A673 (cell line): ENCODE measurements at places on chromosomes 5 and 9. TPM values are rescaled to one million over a fixed set of nuclear protein-coding genes. Genes with fewer than 3 reads are reported as not detected.

The SPAAR gene
- total RNA-seq, result 0.37 TPM in 1 of 2 replicates, not detected in the other

The QRFP gene
- total RNA-seq, result not detected in 2 replicates

The ARL14EPL gene
- not detected in 2 replicates for total RNA-seq

The PGM5 gene
- total RNA-seq, result not detected in 2 replicates

The FOXD4L6 gene
- not detected in 2 replicates for total RNA-seq

DNA sequence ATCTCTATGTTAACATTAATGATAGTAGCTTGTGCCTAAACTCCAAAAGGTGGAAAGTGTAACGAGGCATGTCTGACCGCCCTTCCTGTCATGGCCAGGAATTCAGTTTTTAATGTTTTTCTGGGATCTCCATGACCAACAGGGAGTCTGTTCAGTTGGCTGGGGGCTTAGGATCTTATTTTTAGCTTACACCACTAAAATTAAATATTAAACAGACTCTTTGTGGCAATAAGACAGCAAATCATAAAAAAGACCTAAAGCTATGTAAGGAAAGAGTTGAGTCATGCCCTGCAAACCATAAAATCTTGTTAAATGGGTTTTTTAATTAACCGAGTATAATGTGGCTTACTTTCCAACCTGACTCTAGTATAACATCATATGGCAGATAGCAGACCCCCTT, 247.8 kb downstream of the DIRAS2 start:
- no peaks in the 10 kb centered on the region for H3K27me3 ChIP-seq
- H3K36me3 ChIP-seq, result no peaks in the 10 kb centered on the region
- peak; percentile 7 for DNase-seq
- H3K27ac ChIP-seq, result no peak overlapping the region
- H3K4me3 ChIP-seq, result no peak overlapping the region
- peaks cover 5% of the 10 kb centered on the region for H3K4me1 ChIP-seq

DNA sequence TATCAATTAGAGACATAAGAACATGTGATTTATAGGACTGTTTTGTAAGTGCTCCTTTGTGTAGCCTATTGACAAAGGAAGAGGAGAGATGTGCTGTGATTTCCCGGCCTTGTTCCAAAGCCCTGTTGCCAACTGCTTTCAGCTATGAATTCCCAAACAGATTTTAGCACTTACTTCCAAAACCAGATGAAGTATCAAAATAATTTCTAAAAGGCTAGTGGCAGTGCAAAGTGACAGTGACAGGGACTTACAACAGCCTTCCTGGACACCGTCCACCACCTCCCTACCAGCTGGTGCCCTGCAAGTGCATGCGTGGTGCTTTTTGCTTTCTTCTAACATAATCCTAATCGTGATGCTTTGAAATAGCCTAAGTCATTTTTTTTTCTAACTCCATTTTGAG, 254.1 kb upstream of the ACTBL2 start:
- no peak overlapping the region for H3K27ac ChIP-seq
- DNase-seq, result no peak
- no peak overlapping the region for H3K4me3 ChIP-seq

GRCh38 chr5:111511831-111512374, 432 bp downstream of the STARD4 start:
- no peaks in the 10 kb centered on the region for H3K27me3 ChIP-seq
- DNase-seq, result peak; percentile 23
- H3K36me3 ChIP-seq, result no peaks in the 10 kb centered on the region
- H3K4me3 ChIP-seq, result peak overlapping the region; percentile 95
- H3K4me1 ChIP-seq, result peaks cover 28% of the 10 kb centered on the region
- peak overlapping the region; percentile 94 for H3K27ac ChIP-seq

GRCh38 chr9:136244122-136244968, 1.3 kb downstream of the QSOX2 start:
- H3K4me1 ChIP-seq, result peaks cover 12% of the 10 kb centered on the region
- no peak for DNase-seq
- peak overlapping the region; percentile 87 for H3K4me3 ChIP-seq
- H3K27me3 ChIP-seq, result no peaks in the 10 kb centered on the region
- peak overlapping the region; percentile 79 for H3K27ac ChIP-seq
- H3K36me3 ChIP-seq, result no peaks in the 10 kb centered on the region

GRCh38 chr9:86246752-86247161, 12.7 kb downstream of the C9orf153 start:
- peak; percentile 43 for DNase-seq
- H3K4me3 ChIP-seq, result no peak overlapping the region
- H3K27ac ChIP-seq, result no peak overlapping the region
- no peaks in the 10 kb centered on the region for H3K27me3 ChIP-seq

DNA sequence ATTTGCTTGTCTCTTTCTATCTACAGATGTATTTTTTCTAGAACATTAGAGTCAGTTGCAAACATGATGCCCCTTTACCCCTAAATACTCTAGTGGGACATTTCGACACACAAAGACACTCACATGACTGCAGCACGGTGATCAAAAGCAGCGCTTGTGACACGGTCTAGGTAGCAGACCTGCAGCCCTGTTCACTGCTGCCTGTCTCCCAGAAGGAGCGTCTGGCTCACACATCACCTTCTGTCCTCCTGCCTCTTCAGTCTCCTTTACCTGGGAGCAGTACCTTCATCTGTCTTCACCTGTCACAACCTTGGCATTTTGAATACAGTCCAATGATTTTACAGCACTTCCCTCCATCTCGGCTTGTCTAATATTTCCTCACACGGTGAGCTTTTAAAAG, 51.9 kb upstream of the SH3PXD2B start:
- no peak for DNase-seq
- no peak overlapping the region for H3K27ac ChIP-seq
- H3K4me3 ChIP-seq, result no peak overlapping the region
- no peaks in the 10 kb centered on the region for H3K27me3 ChIP-seq

DNA sequence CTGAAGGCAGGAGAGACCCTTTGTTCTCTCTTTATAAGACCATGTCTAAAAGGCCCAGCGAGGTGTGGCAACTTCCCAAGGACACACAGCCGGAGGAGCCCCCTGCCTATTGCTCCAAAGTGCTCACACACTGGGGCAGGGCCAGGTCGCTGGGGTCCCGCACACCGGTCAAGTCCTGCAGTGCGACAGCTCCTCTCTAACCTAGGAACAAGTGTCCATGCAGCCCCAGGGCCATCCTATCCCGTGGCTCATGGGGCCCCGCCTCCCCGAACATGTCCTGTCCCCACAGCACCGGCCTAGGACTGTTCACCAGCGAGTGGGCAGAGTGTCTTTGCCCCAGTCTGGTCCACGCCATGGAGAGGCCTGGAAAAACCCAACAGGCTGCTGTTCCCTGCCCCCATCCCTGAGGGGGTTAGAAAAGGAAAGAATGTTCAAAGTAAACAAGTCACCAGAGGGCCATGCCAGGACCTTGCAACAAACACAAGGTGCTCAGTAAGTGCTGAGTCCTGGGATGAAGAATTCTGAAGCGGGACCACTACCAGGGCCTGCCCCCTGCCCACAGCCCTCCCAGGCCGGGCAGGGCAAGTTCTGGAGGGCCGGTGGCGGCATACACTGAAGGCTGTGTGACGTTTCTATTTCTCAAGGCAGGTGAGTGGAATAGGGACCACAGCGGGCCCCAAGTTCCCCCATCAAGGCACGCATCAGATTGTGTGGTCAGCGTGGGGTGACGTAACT, 938 bp downstream of the NINJ1 start:
- H3K27me3 ChIP-seq, result no peaks in the 10 kb centered on the region
- peaks cover 10% of the 10 kb centered on the region for H3K4me1 ChIP-seq
- peak overlapping the region; percentile 82 for H3K27ac ChIP-seq

GRCh38 chr5:143308731-143309130, 94.8 kb downstream of the NR3C1 start:
- no peak overlapping the region for H3K4me3 ChIP-seq
- H3K4me1 ChIP-seq, result no peaks in the 10 kb centered on the region
- H3K27ac ChIP-seq, result no peak overlapping the region
- H3K36me3 ChIP-seq, result no peaks in the 10 kb centered on the region
- DNase-seq, result no peak

- H3K27me3 ChIP-seq, result no peaks in the 10 kb centered on the region
- H3K27ac ChIP-seq, result no peak overlapping the region
- DNase-seq, result no peak
- peak overlapping the region; percentile 83 for H3K4me3 ChIP-seq
- peaks cover 3% of the 10 kb centered on the region for H3K4me1 ChIP-seq
- peaks cover 5% of the 10 kb centered on the region for H3K36me3 ChIP-seq
These were observed 1.1 kb upstream of the CEP72 start for GRCh38 chr5:610744-611730.
